ENCODE measurements at places on chromosomes 1 and 21. TPM values are rescaled to one million over a fixed set of nuclear protein-coding genes. Genes with fewer than 3 reads are reported as not detected.

Gene CD164L2
- not detected for total RNA-seq

Gene GPR52
- 9.6 TPM for total RNA-seq

Gene NSL1
- 23.4 TPM for total RNA-seq

Gene DENND2D
- 297 TPM for total RNA-seq

Gene ASCL5
- not detected for total RNA-seq

Gene CYP4A11
- not detected for total RNA-seq

Gene AMY1B
- total RNA-seq = not detected

Gene PALMD
- not detected for total RNA-seq

Gene HP1BP3
- total RNA-seq = 274 TPM

Gene WLS
- not detected for total RNA-seq

- no peak for DNase-seq
Observed at GRCh38 chr1:184379111-184379752, 7.6 kb upstream of the C1orf21 start.

- no peak for DNase-seq
Observed at GRCh38 chr1:205449750-205450443, 5.9 kb downstream of the BLACAT1 start.

DNA sequence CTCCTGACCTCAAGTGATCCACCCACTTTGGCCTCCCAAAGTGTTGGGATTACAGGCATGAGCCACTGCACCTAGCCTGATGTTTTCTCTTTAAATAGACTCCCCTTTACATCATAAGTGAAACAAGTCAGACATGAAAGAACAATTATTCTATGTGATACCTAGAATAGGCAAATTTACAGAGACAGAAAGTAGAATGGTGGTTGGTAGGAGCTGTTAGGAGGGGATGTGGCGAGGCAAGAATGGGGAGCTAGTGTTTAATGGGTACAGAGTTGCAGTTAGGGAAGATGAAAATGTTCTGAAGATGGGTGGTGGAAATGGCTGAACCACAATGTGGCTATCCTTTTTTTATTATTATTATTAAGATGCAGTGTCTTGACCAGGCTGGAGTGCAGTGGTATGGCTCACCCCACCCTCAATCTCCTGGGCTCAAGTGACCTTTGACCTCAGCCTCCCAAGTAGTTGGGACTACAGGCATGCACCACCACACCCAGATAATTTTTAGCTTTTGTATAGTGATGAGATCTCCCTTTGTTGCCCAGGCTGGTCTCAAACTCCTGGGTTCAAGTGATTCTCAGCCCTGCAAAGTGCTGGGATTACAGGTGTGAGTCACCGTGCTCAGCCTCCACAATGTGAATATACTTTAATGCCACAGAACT, 28.4 kb downstream of the ELF3 start:
- no peak for DNase-seq

GRCh38 chr1:30523055-30524020, 200.0 kb downstream of the MATN1 start:
- no peak for DNase-seq

GRCh38 chr1:33561576-33561975, 89.1 kb downstream of the ZSCAN20 start:
- DNase-seq = no peak

- no peak for DNase-seq
Observed at GRCh38 chr21:41726058-41726558, 40.7 kb downstream of the RIPK4 start.

- peak; percentile 82 for DNase-seq
Observed at GRCh38 chr1:19661721-19662228, 2.9 kb upstream of the HTR6 start.

- no peak for DNase-seq
Observed at GRCh38 chr1:164728719-164729118, 169.7 kb downstream of the PBX1 start.

GRCh38 chr1:179295164-179295755, 1.7 kb downstream of the SOAT1 start:
- peak; percentile 53 for DNase-seq

- DNase-seq = no peak
Observed at GRCh38 chr1:20031161-20031560, 38.8 kb upstream of the PLA2G5 start.

GRCh38 chr1:232162001-232162400, 467.9 kb downstream of the SIPA1L2 start:
- no peak for DNase-seq

GRCh38 chr1:39822146-39822545, 33.5 kb upstream of the BMP8B start:
- DNase-seq = no peak

- no peak for DNase-seq
Observed at GRCh38 chr1:241841691-241842090, 6.3 kb upstream of the EXO1 start.

GRCh38 chr1:202199040-202199889, 5.7 kb downstream of the LGR6 start:
- no peak for DNase-seq

DNA sequence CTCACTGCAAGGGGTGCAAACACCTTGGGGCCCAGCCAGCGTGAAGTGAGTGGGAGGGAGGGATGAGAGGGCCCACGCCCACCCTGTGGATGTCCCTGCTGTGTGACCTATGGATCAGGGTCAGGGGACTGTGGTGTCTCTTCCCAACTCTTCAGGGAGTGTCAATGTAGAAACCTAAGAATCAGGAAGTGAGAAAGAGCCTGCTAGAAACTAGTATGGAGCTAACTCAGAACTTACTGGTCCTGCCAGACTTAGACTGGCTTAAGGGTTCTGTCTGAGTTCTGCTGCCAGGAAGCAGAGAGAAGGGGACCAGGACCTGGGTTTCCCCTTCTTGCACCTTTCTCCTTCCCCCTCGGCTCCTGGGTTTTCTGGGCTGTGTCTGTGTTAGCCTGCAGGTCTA, 1.8 kb upstream of the IL10 start:
- DNase-seq = no peak

GRCh38 chr21:42413500-42413899, 9.8 kb downstream of the UBASH3A start:
- no peak for DNase-seq

DNA sequence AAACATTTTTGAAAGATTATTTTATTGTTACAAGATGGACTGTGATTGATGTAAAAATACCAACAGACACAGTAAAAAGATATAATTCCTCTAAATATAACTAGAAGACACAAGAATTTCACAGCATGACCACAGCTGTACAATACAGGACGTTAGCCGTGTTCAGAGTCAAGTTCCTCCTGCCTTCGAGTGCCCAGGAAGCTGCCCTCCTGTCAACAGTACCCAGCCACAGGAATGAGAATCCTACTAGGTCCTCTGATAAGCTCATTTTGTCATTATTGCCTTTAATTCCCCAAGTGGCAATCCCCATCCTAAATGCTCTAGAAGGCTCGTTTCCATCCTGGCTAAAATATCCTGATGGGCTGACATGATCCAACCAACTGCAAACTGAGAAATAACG, 16.4 kb upstream of the CAPN2 start:
- no peak for DNase-seq

DNA sequence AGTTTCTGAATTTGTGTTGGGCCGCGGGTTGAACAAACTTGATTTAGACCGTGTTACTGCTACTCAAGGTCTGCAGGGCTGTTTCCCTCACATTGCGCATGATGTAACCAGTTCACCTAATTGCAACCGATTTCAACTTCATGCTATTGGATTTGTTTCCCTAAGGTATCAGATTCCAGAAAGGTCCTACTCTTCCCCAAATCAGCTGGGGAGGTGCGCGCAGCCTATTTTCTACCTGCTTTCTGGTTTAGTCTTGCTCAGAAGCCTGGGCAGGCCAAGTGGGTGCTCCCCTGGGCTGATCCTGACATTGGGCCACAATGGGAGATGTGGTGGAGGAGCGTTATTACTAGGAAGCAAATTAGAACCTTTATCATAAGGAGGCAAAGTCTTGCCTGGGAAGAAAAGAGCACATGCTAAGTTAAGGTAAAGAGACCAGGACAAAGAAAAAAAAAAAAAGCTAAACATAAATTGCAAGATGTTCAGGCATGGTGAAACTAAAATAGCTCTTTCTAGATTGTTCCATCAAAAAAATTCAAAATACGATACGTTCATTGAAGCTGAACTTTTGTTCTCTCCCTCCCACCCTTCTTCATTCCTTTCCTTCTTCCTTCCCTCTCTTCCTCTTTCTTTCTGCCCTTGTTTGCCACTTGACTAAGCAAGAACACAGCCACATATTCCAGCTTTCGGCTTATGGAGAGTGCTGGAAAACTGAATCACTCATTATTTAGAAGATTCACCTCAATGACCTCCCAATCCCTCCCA, 28.8 kb upstream of the TARBP1 start:
- DNase-seq = no peak

DNA sequence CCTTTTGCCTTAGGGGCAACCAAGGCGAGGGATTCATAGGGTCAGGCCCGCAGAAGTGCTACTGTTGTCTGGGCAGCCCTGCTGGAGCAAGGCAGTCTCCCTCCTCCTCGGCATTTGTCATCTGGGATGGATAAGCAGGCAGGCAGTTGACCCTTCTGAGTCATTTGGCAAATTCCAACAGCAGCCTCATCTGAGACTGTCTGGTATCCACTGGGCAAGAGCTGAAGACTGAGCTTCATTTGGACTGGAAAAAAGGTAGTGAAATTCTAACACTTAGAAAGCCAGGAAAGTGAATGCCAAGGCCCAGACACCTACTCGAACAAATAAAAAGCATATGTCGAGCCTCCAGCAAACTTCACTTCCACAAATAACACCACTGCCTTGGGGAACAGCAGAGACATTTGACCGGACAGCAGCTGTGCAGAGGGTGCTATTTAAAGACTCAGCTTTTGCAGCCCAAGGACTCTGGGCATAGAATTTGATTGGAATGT, 4.0 kb upstream of the ZBTB40 start:
- no peak for DNase-seq

DNA sequence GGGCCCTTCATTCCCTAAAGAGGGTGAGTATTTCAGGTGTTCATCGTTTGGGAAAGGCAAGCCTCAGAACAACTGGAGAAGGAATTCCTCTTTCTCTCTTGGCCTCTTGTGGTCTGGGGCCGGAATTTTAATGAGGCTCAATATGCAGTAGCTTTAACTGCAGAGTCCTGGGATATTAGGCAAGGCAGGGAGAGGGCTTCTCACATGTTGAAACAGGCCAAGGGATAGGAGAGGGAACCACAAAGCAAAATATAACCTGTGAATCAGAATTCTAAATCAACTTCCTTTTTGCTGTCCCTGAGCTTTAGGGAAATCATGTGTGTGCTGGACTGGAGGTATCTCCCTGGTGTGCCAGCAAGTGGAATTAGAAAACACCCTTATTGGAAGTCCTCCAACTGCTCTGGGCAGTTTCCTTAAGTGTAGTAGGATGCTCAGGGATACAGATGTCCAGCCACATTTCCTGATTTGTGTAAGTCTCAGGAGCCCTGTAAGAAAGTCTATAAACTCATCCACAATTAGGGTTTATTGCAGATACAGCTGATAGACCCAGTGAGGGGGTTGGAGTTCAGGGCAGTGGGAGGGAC, 215.8 kb upstream of the ZRANB2 start:
- DNase-seq = no peak

DNA sequence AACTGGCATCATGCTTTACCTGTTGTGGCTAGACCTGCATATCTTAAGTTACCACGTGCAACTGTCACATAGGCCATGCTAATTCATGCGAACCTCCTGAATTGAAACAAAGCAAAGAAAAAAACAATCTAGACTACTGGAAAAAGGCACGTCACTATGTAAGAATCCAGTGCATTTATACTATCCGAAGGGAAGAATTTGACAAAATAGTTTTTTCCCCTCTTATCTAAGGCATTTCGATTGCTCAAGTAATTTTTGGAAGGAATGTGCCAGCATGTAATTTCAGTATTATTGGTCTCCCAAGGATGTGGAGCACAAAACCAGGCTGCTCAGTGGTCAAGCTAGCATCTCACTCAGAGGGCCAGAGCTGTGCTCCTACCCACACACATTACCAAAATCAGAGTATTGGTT, 31.5 kb upstream of the C1orf198 start:
- no peak for DNase-seq

GRCh38 chr1:168408539-168408865, 127.8 kb downstream of the TBX19 start:
- no peak for DNase-seq

GRCh38 chr21:35150562-35151226, 101.6 kb upstream of the RUNX1 start:
- DNase-seq = no peak

GRCh38 chr1:246569248-246570238, 3.3 kb downstream of the CNST start:
- no peak for DNase-seq

GRCh38 chr1:103373991-103374390, 151.5 kb upstream of the RNPC3 start:
- no peak for DNase-seq

- no peak for DNase-seq
Observed at GRCh38 chr1:5915587-5916571, 76.3 kb downstream of the NPHP4 start.

- DNase-seq = no peak
Observed at GRCh38 chr1:47367651-47368050, 34.1 kb downstream of the CMPK1 start.

- DNase-seq = no peak
Observed at GRCh38 chr1:55334160-55334559, 119.0 kb upstream of the USP24 start.

DNA sequence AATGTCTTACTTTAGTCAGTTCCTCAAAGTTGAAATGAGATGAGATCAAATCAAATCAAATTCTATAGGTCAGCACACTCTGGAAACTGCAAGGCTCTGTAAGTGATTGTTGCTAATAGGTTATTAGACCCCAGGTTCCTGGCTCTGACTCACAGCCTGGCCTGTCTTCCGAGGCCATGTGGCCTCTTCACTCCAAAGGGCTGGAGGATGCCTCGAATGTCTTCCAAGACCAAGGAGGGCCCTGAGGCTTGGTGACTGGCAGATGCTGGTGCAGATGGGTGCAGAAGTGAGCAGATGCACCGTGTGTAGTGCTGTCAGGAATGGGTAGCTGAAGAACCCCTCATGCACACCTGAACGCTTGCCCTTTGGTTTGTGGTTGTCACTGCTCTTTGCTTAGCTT, 113.4 kb downstream of the MAB21L3 start:
- no peak for DNase-seq

DNA sequence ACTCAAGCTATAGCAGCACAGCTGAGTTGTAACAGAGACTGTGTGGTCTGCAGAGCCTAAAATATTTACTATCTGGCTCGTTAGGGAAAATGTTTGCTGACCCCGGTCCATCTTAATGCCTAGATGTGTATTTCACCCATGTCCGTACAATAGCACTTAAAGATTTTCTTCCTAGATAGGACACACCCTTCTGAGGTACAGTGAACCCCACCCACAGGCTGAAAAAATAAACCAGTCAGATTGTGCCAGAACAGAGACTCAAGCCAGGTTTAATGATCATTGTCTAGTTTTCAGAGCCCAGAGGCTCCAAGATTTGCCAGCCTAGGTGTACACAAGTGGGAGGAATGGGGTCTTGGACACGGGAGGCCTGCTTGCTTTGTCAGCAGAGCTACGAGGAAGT, 5.6 kb downstream of the AMIGO1 start:
- peak; percentile 40 for DNase-seq

- no peak for DNase-seq
Observed at GRCh38 chr1:6448749-6449631, 17.0 kb downstream of the TNFRSF25 start.

GRCh38 chr1:153531638-153532037, 4.2 kb downstream of the S100A6 start:
- no peak for DNase-seq

- DNase-seq = no peak
Observed at GRCh38 chr1:178224358-178224757, 130.5 kb downstream of the RASAL2 start.
